Activated CD4-positive, alpha-beta T cell treated with anti-CD3 and anti-CD28 coated beads, Interleukin-2, amount 10 ng/mL, durations not matched to agents 24 days and 14 days (primary cell): ENCODE measurements at places on chromosomes 16 and 17. TPM values are rescaled to one million over a fixed set of nuclear protein-coding genes. Genes with fewer than 3 reads are reported as not detected.

Gene ABCC11
- 0.12 TPM in 1 of 2 replicates, not detected in the other for total RNA-seq

Gene TNK1
- total RNA-seq, result 5.3 and 5.5 TPM in 2 replicates

Gene MFAP4
- total RNA-seq, result not detected in 2 replicates

Gene WNK4
- 0.12 TPM in 2 replicates for total RNA-seq

Gene TMEM235
- total RNA-seq, result not detected in 2 replicates

Gene KRTAP17-1
- not detected in 2 replicates for total RNA-seq

Gene JPT2
- 119 and 120 TPM in 2 replicates for total RNA-seq

Gene CCL2
- 0.28 TPM in 1 of 2 replicates, not detected in the other for total RNA-seq

Gene PRR29
- 0.12 and 0.47 TPM in 2 replicates for total RNA-seq

Gene CHMP1A
- 83.7 and 84.3 TPM in 2 replicates for total RNA-seq

Gene PRR11
- total RNA-seq, result 29.7 and 32.6 TPM in 2 replicates

Gene CACNG5
- total RNA-seq, result not detected in 2 replicates

Gene GLP2R
- not detected in 2 replicates for total RNA-seq

Gene SKAP1
- 59.3 and 63.1 TPM in 2 replicates for total RNA-seq

Gene GAST
- not detected in 2 replicates for total RNA-seq

Gene C17orf67
- total RNA-seq, result 3.7 and 4.4 TPM in 2 replicates

Gene ASPA
- total RNA-seq, result not detected in 2 replicates

Gene LLGL2
- total RNA-seq, result 6.5 and 9.0 TPM in 2 replicates

Gene SYNRG
- total RNA-seq, result 44.1 and 45.3 TPM in 2 replicates

Gene ST6GALNAC2
- not detected in 2 replicates for total RNA-seq

Gene CYBA
- 222 and 228 TPM in 2 replicates for total RNA-seq

Gene CCL4L2
- total RNA-seq, result 11.5 and 11.9 TPM in 2 replicates

Gene CDH13
- total RNA-seq, result not detected in 2 replicates

Gene TNS4
- total RNA-seq, result 13.1 and 16.8 TPM in 2 replicates
